Activated gamma-delta T cell (primary cell): ENCODE measurements at places on chromosomes 2 and 18.

GRCh38 chr2:209600341-209601171, 171.1 kb upstream of the UNC80 start:
- DNase-seq = no peak

- no peak for DNase-seq
Measured at GRCh38 chr2:171541202-171541887, 19.1 kb downstream of the CYBRD1 start.

DNA sequence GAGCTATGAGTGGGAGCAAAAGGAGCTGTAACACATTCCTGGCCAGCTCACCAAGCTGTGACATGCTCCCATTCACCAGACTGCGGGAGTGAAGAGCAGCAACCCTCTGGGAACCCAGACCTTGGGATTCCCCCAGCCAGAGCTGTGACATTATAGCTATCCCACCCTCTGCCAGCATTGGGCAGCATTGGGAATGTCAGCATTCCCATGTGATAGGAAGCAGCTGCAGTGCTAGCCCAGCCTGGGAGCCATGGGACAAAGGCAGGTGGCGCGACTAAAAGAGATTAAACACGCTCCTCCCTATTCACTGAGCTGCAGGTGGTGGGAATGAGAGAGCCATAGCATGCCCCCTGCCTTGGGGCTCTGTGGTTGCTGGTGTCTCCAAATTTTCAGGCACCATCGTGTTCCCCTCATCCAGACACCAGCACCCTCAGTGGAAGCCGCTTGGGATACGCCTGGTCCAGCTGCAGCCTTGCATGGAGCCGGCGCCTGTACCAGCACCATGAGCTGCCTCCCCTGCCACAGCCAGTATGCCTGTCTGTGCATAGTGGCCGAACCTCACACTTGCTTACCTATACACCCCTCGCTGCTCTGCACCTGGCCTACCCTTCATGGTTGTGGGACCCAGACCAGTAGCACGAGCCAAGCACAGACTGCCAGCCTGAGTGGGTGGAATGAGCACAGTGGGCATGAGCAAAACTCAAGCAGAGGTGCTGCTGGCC, 695.6 kb upstream of the GCFC2 start:
- DNase-seq = no peak

- DNase-seq = no peak
Measured at GRCh38 chr18:33839452-33840211, 261.6 kb downstream of the ASXL3 start.

GRCh38 chr2:172246649-172247048, 143.9 kb upstream of the DLX2 start:
- no peak for DNase-seq

DNA sequence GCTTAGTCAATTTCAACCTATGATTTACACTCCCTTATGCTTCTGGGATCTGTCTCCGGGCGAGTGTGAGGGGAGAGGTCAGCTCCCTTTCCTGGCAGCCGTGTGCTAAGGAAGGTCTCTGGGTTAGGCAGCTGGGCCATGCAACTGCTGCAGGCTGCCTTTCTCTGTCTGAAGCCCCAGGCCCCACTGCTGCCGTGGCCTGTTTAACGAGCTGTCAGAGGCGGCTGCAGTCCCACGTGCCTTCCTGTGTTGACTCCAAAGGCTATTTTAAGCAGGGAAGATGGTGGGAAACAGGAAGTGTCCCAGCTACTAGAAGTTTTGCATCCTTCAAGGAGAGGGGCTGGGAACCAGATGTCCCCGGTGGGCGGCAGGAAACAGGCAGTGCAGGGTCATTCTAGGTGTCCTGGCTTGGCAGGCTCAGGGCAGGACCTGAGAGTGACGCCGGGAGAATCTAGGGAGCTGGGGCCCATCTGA, 186.4 kb downstream of the TNS1 start:
- DNase-seq = no peak

- no peak for DNase-seq
Measured at GRCh38 chr2:54456362-54456611, 160 bp downstream of the SPTBN1 start.

- no peak for DNase-seq
Measured at GRCh38 chr18:9854801-9855676, 30.7 kb upstream of the TXNDC2 start.

DNA sequence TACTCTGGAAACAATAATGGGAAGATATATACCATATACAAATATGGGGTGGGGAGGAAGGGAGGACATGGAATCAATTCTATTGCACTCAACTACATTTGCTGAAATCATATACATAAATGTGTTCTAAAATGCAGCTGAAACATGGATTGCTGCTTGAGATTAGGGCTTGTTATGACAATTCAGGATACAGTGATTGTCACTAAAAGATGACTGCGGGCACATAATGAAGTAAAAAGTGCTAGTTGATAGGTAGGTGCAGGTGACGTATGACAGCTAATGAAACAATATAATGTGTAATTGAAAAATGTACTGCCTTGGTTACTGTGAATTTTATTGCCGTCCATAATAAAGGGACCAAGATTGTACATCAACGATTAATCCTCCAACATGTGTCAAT, 1062.1 kb upstream of the FANCL start:
- DNase-seq = no peak

- no peak for DNase-seq
Measured at GRCh38 chr2:68796295-68796905, 61.8 kb downstream of the ARHGAP25 start.

DNA sequence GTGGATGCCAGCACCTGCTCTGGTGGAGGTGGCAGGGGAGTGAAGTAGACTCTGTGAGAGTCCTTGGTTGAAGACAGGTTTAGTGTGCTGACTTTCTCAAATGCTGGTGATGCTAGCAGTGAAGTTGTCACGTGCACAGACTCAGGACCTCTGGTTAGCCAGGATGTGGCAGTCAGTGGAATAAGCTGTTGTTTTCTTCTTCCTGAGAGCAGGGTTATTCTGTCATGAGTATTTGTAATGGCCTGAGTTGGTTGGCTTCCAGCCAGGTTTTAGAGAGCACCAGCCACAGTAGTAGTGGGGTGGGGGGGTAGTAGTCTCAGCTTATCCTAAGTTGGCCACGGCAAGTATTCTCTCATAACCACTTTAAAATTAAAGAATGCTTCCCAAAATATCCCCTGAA, 238.5 kb upstream of the FBXO11 start:
- no peak for DNase-seq

GRCh38 chr2:239836021-239836765, 188.9 kb downstream of the NDUFA10 start:
- no peak for DNase-seq

GRCh38 chr18:24112464-24112863, 26.4 kb upstream of the CABYR start:
- DNase-seq = no peak

GRCh38 chr18:79948719-79949411, 2.6 kb downstream of the SLC66A2 start:
- DNase-seq = no peak

- no peak for DNase-seq
Measured at GRCh38 chr18:8948471-8949149, 153.9 kb upstream of the NDUFV2 start.

- no peak for DNase-seq
Measured at GRCh38 chr18:27010784-27011183, 145.3 kb upstream of the AQP4 start.

DNA sequence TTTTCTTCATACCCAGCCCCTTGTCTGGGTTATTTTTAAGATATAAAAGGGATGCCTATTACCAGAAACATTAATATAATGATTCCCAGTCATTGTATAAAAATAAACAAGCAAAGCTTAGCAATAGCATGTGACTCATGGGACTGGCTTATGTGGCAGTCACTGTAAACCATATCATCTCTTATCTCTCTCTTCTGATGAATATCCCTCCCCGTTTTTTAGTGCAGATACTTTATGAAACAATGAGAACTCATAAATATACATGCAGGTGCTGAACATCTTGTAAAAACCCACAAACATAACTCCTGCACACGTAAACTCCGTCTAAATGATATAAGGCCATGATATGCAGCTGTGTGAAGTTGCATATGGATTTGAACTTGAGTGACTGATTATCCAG, 154.9 kb downstream of the MGAT5 start:
- DNase-seq = no peak

GRCh38 chr2:217588266-217588665, 414.5 kb downstream of the TNS1 start:
- DNase-seq = no peak

DNA sequence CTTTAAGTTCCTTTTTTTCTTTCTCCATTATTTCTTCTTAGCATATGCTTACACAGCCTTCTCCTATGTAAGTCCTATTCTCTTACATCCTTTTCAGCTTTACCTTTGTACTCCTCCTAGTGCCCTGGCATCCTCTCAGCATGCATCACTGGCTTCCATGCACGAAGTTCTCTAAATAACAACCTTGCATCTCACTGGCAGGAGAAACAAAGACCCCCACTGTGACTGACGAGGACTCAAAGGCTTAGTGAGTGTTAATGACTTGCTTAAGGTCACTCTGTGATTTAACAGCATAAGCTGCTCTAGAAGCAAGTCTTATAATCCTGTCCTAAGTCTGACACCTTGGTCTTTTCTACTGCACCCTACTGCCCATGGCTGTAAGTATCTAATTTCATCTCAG, 1236.0 kb upstream of the CELF4 start:
- DNase-seq = no peak

- DNase-seq = no peak
Measured at GRCh38 chr2:156332284-156332533, 312 bp downstream of the NR4A2 start.

DNA sequence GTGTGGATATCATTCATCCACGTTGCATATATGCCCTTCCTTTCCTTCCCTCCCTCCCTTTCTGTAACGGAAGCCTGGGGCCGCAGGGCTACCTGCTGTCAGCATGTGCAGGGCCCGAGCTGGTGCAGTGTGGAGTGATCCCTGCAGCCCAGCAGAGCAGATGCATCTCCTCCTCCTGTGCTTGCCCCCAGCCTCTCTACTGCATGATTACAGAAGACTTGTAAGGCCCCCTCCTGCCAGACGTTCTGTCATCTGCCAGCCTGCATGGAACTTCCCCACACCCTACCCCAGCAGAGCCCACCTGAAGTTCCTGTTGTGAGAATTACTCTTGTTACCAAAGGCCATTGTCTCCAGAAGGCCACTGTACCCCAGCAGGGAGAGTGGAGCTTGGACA, 67.5 kb upstream of the FOSL2 start:
- no peak for DNase-seq

DNA sequence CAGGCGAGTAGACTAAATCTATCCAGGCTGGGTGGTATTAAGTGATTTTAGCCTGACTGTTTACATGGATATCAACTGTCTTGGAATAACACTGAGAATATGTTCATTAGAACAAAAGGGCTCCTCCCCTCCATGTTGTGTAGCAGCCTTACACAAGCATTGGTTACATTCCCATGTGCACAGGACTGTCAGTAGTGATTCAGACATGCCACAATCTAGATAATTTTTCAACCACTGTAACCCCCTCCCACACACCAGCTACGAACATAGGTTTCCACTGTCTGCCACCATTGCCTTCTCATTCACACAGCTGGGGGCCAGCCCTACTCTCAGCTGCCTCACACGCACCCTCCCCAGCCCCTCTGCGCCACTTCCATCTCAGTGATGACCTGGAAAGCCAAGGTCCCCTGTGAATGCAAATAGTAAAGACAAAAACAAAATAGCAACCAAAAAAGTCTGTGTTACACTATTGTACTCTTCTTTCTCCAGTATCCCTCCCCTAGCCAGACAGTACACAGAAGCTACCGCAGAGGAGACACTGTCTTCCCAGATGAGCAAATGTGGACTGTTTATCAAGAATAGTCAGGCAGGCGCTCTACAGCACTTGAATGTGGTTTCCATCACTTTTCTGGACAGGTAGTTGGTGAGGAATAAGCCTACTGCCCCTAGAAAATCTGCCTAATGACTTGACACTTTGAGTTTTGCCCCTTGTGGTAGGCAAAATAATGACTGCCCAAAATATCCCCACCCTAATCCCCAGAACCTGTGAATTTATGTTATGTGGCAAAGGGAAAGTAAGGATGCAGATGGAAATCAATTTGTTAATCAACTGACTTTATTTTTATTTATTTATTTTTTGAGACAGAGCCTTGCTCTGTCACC, 27.9 kb upstream of the TYMS start:
- no peak for DNase-seq

DNA sequence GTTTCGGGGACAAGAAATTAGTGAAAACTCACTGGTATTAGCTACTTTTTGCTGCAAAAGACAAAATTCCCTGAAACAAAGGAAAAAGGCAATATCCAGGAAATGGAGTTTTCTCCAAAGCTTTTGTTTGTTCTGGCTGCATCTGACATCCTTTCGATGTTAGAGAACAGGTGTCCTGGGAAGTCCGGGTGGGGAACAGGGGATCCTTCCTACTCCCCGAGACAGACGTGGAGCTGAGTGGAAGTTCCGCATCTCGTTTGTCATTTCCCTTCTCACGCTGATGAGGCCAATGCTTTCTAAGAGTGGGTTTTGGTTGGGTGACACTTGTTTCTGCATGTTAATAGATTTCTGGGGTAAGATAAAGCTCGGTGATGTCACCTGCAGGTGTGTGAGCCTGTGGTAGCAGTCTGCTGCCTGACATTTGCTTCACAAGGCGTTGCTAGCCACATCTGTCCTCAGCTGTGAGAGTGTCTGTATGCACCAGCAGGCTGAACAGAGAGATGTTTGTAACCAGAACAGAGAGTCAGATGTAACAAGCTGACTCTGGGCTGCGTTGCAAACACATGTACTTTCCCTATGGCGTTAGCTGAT, 125.9 kb downstream of the ACOXL start:
- no peak for DNase-seq

GRCh38 chr2:20796374-20796791, 26.5 kb downstream of the LDAH start:
- DNase-seq = no peak

- no peak for DNase-seq
Measured at GRCh38 chr18:13481820-13482617, 244.3 kb downstream of the FAM210A start.

DNA sequence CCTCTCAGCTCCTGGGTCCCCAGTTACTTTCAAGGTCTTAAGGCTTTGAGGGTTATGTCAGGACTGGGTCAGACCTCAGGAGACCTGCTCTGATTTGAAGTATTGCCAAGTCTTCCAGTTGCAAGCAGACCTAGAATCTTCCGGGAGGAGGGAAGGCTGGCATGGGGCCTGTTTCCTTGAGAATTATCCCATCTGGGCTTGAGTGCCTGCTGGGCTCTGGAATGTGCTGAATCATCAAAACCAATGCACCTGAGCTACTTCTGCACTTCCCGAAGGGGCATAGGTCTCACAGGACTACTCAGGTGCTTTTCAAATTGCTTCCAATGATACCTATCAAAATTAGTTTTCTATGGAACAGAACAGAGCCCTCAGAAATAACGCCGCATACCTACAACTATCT, 327.3 kb downstream of the XIRP2 start:
- no peak for DNase-seq

- DNase-seq = no peak
Measured at GRCh38 chr2:207506426-207506825, 23.3 kb upstream of the CREB1 start.
